ENCODE measurements at places on chromosomes 2 and 18.

DNA sequence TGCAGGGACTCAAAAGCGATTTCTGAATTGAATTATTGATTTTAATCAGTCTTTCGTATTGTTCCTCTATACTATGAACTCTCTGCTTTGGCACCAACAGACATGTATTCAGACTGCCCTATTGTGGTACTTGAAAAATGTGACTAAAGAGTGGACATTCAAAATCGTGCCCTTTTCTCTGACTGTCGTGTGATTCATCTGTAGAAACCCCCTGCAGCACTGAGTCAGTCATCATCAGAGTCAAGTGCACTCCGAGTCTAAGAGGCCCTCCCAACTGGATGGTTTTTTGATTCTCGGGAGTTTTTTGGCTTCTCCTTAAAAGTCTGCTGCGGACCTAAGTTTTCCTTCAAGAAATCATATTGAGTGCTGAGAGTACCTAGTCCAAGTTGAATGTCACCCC is 96.4 kb upstream of the FOSL2 start:
- no peak for DNase-seq

DNA sequence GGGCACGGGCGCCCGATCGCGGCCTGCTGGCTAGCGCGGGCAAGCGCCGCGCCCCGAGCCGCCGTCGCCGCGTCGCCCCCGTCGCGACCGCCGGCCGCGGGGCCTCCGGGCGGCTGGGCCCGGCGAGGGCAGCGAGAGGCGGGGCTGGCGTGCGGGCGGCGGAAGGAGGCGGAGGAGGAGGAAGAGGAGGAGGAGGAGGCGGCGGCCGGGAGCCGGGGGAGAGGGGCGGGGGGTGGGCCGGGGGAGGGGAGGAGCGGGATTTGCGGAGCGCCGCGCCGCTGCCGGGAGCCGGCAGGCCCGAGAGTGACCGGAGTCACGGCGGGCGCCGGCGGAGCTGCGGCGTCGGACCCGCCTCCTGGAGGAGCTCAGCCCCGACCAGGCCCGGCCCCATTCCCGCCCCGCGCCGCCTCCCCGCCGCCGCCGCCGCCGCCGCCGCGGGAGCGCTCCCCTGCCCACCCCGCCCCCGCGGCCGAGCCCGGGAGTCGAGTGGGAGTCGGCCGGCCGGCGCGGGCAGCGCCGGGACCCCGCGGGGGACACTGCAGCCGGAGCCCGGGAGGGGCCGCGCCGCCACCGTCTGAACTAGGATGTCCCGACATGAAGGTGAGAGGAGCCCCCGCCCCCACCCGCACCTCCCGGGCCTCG is at the start of gene KCMF1:
Gene KCMF1, plus strand, starts transcription at position 294 of the 642 bp plus-strand sequence. Its CDS starts 291 bp downstream, at position 585.
- peak; percentile 70 for DNase-seq

DNA sequence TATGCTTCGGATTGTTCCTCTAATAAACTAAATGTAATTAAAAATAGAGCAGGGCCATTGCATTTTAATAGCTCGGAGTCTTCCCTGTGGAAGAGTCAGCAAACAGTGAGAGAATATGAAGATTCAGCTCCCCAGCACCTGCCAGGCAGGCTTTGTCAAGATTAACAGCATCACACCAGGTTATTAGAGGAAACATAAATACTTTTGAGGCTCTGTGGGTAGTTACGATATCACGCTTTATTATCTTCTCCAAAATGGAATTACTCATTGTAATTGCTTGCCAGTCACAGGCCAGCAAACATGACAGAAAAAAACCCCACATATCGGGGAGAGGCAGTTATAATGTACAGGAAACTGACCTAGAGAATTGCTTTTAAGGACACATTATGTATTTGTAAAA is 303.9 kb downstream of the CPS1 start:
- DNase-seq = no peak

- no peak for DNase-seq
Observed at GRCh38 chr2:118177884-118178283, 89.6 kb downstream of the INSIG2 start.

DNA sequence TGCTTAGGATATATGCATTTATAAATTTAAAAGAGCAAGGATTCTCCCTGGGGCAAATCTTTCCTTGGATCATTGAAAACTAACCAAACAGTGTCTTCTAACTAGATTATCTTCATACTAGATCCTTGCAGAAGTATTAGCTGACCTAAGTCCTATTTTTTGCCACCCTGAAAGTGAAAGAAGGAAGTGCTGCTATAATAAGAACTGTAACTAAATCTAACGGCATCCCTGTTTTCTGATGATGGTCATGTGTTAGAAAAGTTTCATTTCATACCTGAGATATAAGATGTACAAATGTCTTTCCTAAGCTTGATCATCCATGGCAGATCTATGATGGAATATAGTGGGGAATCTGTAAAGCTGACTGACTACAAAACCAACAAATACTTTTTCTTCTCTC is 102.7 kb downstream of the MAP2 start:
- DNase-seq = no peak
